ENCODE measurements at places on chromosomes 5 and 9.

DNA sequence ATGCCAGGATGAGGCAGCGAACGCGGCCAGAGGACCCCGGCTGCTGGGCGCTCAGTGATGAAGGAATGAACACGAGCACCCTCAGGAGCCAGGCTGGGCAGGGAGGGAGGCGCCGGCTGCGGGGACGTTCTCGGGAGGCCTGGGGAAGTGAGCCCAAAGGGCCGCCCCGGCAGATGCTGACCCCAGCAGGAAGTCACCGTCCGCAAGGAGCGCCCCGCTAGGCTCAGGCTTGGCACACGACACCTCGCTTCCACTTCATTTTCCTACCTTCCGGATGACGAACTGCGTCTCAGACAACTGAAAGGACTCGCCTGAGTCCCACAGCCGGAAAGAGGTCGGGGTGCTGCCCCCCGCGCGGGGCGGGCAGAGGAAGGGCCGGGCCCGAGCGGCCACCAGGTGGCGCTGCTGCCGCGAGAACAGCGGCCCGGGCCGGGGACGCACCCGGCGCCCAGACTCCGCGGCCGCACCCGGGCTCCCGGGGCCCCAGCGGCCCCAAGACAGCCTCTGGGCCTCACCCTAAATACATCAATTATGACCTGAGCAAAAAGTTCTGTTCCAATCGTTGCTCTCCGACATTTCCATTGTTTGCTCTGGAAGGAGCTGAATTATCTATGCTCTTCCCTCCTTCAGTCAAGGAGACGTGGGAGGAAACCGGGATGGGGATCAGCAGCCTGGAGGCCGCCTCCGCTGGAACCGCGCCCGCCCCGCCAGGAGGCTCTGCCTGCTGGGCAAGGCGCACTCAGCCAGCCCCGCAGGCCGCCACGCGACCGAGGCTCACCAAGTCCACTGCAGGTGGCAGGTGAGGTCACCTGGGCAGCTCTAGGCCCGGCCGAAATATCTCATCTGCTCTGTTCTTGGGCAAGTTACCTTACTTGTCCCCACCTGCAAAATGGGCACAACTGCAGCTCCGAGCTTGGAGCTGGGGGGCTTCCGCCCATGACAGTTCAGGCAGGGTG lies 107.0 kb downstream of the ZNF354C start:
- DNase-seq, result peak; percentile 79

GRCh38 chr5:176739461-176740051 lies 70.8 kb upstream of the UNC5A start:
- DNase-seq, result no peak

- no peak for DNase-seq
Measured at GRCh38 chr5:177438468-177438867, 8.1 kb upstream of the PRR7 start.

DNA sequence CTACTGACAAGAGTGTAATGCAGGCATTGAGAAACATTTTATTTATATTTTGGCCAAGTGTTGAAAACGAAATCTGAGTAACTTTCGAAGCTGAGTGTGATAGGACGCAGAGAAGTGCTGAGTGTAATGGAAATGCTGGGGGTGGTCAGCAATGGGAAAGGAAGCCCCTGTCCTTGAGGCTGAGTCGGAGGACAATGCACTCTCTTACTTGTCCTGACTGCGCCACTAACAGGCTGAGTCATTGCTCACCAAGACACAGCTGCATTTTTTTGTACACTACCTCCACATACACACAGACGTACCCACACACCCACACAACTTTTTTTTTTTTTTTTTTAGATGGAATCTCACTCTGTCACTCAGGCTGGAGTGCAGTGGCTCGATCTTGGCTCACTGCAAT lies 637.7 kb downstream of the SLCO4C1 start:
- no peak for DNase-seq

GRCh38 chr5:38403877-38404635 lies 145.7 kb downstream of the EGFLAM start:
- no peak for DNase-seq

DNA sequence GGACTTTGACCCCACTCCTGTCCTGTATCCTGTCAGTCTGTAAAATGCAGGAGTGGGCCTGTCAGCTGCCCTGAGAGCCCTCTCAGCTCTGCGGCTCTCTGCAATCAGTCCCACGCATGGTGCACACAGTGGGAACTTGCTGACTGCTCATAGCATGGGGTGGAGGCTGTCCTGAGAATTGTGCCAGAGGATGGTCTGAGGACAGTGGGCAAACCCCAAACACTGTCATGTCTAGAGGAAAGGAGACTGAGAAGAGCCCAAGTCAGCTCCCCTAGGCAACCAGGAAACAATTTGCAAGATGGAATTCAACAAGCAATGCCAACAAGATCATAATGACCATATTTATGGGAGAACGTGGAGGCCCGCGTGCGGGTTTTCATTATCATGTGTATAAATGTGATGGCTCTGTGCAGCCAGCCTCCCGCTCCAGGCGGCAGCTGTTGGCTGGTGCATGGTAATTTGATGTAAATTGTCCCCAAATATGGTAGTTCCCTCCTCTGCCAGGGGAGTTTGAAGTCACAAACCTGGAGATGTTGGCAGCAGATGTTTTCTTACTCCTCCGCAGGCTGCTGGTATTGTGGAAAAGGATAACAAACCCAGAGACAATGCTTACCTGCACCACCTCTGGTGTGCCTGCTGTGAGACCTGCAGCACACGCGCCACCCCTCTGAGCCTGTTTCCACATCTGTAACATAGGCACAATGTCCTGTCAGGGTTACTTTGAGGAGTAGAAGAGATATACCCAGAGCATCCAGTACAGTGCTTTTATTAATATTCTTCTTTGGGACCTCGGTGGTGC lies 39.8 kb upstream of the ALDH1B1 start:
- DNase-seq, result no peak

- DNase-seq, result no peak
Measured at GRCh38 chr5:161406880-161407279, 139.6 kb downstream of the GABRB2 start.

GRCh38 chr5:102753889-102754766 lies 977 bp upstream of the PAM start:
- peak; percentile 38 for DNase-seq

DNA sequence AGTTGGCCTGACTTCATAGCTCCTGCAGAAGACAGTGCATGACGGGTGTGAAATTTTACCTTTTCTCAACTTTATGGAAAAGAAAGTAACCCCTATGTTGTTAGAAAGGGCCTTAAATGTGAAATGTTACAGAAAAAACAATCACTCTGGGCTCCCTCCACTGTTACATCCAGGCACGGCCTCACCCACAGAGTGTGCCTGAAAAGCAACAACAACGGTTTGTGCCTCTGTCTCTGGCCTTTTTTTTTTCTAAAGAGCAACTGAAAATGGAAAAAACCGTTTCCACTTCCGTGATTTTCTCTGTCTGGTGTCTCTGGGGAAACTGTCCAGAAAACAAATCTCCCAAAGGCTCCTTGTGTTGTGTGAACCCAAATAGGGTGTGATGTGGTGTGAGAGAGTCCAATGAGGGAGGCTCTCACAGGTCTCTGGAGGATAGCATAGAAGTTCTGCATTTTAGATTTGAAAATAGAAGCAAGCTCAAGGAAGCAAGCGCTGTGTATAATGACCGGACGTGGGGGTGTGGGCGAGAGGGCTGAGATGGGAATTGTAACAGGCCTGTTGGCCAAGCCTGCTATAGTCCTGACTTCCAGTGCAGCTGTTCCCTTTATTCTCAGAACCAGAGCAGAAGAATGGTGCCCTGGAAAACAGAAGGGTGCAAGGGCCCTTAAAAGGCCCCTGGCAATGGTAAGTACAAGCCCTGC lies 221.8 kb upstream of the TUT7 start:
- DNase-seq, result no peak

DNA sequence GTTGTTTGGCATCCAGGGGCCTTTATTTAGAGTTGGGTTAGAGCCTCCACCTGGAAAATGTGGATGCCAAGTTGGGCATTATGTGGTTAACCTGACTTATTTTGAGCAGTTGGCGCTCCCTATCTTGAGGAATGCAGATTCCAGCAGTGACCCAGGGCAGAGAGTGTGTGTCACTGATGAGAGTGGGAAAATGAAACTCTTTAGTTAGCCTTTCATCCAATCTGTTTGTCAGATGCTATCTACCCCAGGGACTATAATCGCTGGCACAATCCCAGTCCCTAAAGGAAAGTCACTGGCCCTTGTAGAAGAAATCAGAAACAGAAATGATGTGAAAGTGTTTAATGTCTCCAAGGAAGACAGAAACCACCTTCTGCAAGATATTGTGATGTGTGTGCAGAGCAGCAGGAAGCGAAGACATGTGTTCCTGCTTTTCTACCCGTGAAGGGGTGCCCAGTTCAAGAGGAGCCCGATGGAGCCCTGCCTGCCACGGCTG lies 10.2 kb upstream of the STING1 start:
- DNase-seq, result no peak

- DNase-seq, result no peak
Measured at GRCh38 chr5:77912721-77913120, 136.6 kb upstream of the TBCA start.

DNA sequence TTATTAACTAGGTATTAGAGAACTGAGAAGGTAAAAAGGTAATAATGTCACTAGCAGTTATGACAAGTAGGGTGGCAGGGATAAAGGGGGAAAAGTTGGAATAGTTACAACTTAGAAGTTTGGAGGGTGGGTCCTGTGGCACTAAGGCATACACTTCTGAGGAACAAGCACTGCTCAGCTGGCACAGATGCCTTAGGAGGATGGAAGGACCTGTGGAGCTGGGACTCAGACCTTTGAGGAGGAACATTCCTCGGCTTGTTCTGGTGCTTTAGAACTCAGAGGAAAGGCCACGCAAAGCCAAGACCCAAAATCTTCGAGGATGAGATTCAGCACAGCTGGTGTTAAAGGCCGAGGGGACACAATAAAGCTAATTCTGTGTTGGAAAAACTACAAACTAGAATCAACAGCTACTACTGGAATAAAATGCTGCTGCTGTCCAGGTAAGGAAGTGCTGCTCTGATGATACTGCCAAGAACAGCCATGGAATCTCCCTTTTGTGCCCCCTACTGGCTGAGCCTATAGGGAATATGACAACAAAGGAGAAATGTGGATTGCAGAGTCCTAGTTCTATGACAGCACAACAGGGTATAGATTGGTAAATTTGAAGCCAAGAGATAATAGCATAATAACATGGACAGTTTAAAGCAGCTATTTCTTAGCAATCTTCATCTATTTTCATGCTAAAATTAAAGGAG lies 126.7 kb downstream of the SLC25A46 start:
- no peak for DNase-seq

GRCh38 chr9:127451858-127452656 lies 747 bp downstream of the LRSAM1 start:
- peak; percentile 61 for DNase-seq

DNA sequence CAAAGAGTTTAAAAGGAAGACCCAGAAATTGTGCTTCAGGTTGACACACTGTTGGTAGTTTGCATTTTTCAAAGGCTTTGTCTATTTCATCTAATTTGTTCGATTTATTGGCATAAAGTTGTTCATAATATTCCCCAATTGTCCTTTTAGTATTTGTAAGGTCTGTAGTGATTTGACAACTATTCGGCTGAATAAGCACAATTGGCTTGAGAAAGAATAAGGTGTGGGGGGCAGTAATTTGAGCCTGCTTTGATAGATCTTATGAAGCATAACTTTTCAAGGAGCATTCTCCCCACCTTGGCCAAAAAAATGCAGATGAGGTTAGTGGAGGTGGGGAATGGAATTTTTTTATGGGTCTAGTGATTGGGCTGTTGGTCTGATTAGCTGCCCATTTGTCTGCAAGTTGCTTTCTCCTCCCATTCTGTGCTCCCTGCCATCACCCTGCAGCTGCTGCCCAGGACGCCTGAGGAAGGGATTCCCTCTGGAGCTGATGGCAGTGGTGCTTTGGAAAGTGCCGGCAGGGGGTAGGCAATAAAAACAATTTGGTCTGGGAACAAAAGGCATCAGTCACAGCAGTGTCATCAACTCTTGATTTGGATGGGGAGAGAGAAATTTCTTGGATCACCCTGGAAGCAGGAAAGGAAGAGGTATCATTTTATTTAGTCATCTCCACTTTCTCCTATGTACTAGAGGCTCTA lies 26.6 kb downstream of the WNT8A start:
- no peak for DNase-seq

GRCh38 chr9:116815835-116816234 lies 128.7 kb downstream of the TRIM32 start:
- no peak for DNase-seq

DNA sequence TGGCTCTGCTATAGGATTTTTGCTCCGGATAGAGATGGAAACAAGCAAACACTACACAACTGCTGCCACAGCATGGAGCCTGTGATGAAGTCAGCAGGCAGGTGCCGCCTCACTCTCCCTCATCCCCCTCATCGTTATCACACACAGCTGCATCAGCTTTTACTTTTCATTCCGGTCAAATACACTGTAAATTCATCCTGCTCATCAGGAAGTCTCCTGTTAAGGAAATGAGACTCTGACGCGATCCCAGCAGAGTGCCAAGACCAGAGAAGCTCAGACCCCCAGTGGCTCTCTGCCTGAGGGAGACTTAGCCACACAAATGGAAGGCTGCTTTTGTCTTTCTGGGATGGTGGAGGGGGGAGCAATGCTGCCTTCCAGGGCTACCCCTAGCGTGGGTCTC lies 270.2 kb downstream of the ELAVL2 start:
- DNase-seq, result no peak

- DNase-seq, result no peak
Measured at GRCh38 chr5:179385914-179386313, 40.7 kb upstream of the ADAMTS2 start.

GRCh38 chr9:115740986-115741385 lies 412.6 kb upstream of the PAPPA start:
- DNase-seq, result no peak

GRCh38 chr5:157324237-157324636 lies 58.3 kb downstream of the CYFIP2 start:
- no peak for DNase-seq

GRCh38 chr5:121890297-121890858 lies 38.7 kb downstream of the FTMT start:
- no peak for DNase-seq

DNA sequence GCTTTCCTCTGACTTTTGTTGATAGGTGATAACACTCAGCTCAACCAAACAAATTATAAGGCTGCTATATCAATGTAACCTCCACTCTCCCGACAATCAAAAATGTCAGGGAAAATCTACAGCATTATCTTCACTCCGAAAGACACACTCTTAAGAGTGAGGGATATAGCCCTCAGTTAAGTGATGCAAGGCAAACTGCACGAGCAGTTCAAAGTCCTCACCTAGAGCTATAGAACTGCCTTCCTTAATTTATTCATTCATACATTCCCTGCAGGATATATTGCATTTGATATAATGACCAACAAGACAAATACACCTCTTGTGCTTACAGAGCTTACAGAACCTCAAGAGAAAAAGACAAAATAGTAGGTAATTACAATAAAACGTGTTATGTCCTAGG lies 378.1 kb downstream of the ELAVL2 start:
- DNase-seq, result no peak

DNA sequence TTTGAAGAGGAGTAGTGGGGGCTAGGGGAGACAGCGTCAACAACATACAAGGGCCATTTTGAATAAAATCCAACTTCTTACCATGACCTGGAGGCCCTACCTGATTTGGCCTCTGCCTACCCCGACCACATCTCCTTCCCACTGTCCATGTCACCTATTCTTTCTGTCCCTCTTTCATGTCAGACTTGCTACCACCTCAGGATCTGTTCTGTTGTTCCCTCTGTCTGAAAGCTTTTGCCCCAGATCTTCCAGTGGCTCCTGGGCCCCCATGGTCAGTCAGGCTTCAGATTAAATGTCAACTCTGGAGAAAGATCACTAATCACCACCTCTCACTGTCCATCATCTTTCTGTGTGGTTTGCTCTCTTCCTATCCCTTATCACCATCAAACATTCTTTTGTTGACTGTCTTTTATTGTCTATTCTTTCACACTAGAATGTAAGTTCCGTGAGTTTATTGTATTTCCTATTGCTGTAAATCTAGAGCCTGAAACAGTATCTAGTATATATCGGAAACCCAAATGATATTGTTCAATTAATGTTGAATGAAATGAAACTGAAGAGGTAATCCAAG lies 31.2 kb upstream of the APC start:
- no peak for DNase-seq

All from frontal cortex (tissue), 4 donors.